ENCODE measurements at places on chromosomes 3 and 15. TPM values are rescaled to one million over a fixed set of nuclear protein-coding genes. Genes with fewer than 3 reads are reported as not detected.

Gene LHFPL4
- total RNA-seq, result not detected

Gene MME
- total RNA-seq, result 186 TPM

Gene OR5K2
- total RNA-seq, result not detected

Gene HMG20A
- total RNA-seq, result 27.7 TPM

Gene ZSCAN29
- 23.0 TPM for total RNA-seq

Gene HES1
- total RNA-seq, result 26.3 TPM

Gene CAPN3
- total RNA-seq, result not detected

Gene SLC35G2
- 38.7 TPM for total RNA-seq

Gene CCDC39
- 0.03 TPM for total RNA-seq

Gene VEPH1
- 91.1 TPM for total RNA-seq

Gene SENP8
- total RNA-seq, result 1.3 TPM

Gene GRAMD2A
- total RNA-seq, result not detected

Gene ATP13A4
- not detected for total RNA-seq

- DNase-seq, result no peak
Observed at GRCh38 chr15:90638963-90639362, 78.2 kb upstream of the BLM start.

- no peak for DNase-seq
Observed at GRCh38 chr3:42895580-42895868, 10.4 kb upstream of the ZNF662 start.

DNA sequence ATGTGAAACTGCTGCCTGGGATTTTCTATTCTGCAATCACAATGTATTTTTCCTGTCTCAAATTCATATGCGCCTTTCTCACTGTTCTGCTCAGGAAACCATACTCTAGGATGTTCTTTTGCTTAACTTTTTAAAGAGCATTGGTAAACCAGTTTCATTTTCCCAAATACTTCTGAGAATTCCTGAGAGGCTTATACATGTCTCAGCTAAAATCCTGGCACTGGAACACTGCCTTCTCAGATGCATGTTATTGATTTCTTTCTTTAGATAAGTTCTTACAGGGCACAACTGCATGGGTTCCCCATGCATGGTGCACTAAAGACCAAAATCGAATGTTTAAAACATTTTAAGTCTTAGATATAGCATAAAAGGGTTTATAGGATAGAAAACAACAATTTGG lies 178.3 kb upstream of the PLSCR5 start:
- no peak for DNase-seq

DNA sequence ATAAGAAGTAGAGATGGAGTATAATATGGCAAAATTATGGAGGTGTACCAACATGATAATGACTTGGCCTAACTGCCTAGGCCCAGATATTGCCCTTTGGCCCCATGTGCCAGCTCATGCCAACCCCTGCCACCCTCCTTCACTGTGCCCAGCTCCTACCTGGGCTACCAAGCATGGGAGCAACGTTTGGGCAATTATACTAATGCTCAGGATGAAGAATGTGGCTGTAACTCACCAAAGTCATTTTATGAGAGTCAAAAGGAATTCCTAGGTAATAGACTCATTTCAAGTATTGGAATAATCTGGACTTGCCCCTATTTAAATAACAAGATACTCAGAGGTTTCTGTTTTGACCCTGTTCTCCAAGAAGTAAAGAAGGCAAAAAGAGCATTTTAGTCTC lies 240.2 kb upstream of the IL12A start:
- DNase-seq, result no peak

- no peak for DNase-seq
Observed at GRCh38 chr15:81255958-81256320, 59.3 kb downstream of the IL16 start.

GRCh38 chr3:16433701-16434151 lies 79.8 kb downstream of the RFTN1 start:
- no peak for DNase-seq

GRCh38 chr15:99911816-99912215 lies 178.6 kb upstream of the LYSMD4 start:
- no peak for DNase-seq

- DNase-seq, result no peak
Observed at GRCh38 chr3:20250786-20251185, 64.8 kb upstream of the SGO1 start.

DNA sequence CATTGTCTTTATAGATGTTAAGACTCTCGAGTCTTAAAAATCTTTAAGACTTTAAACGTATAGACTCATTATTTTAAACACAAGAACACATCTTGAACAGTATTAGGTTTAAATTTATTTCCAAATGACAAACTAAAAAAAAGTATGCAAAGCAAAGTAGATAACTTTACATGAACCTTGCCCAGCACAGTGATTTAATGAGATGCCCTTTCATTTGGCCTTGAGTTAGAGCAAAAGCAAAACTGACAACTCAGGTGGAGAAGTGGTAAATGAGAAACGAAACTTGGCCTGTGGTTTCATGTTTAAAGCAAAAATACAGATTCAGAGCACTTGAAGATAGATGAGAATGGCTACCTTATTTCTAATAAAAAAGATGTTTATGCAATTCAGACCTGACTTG lies 8.6 kb downstream of the GPR15 start:
- DNase-seq, result no peak

- DNase-seq, result no peak
Observed at GRCh38 chr3:184678317-184679055, 33.4 kb downstream of the MAGEF1 start.

DNA sequence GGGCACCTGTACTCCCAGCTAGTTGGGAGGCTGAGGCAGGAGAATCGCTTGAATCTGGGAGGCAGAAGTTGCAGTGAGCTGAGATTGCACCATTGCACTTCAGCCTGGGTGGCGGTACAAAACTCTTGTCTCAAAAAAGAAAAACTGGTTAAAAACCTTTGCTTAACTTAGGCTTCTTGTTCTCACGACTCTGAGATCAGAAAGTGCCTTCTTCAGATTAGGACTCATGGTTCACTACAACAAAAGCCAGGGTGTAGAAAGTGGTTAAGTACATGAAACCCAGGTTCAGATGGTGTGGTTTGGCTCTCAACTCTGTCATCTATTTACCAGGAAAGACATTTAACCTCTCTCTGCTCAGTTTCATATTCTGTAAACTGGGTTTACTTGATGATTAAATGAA lies 168.4 kb downstream of the TUSC7 start:
- no peak for DNase-seq

DNA sequence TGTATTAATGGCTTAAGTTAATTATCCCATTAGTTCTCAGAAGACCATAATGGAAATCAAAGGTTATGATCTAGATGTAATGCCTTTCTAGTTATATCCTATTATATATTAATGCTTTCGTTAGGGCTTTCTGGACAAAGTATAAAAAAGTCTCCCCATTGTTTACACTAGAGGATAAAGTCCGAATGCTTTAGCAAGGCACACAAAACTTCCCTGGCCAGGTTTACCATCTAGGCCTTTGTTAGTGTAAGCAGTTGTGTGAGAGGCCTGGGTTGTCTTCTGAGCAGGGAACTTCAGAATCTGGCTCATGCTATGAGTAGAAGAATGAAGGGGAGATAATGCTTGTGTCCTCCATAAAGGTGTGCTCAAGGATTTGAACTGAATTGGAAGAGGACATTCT lies 106.3 kb upstream of the MEIS2 start:
- DNase-seq, result no peak

DNA sequence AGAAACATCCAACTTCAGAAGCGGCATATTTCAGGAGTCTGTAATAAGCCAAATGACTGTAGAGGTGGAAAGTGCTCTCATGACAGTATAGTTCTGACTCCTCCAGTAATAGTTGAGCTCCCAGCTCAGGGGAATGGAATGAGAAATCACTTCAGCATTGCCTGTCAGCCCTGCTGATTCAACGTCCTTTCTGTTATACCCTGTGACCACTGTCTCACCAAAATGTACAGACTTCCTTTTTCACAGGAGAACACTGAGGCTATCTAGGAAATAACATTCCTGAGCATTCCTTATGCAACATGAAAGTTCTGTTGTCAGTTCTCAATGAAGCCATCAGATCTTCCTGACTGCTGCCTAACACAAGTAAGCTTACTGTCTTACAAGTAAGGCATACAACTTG lies 284.5 kb upstream of the MME start:
- DNase-seq, result peak; percentile 97

GRCh38 chr3:124519591-124520194 lies 210.6 kb upstream of the UMPS start:
- DNase-seq, result no peak

DNA sequence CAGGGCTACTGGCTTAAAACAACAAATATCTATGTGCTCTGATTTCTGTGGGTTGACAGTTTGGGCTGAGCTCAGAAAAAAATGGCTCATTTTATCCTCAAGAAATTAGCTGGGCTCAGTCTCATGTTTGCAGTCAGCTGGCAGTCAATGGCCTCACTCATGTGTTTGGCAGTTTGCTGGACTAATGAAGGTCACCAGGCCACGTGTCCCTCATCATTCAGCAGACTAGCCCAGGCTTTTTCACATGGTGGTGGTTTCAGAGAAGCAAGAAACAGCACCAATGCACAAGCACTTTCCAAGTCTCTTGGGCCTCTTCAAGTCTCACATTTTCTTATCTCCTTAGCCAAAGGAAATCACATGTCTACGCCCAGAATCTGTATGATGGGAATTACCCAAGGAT lies 478.3 kb upstream of the PPP2R3A start:
- no peak for DNase-seq

- no peak for DNase-seq
Observed at GRCh38 chr15:69105451-69105985, 54.9 kb upstream of the GLCE start.

DNA sequence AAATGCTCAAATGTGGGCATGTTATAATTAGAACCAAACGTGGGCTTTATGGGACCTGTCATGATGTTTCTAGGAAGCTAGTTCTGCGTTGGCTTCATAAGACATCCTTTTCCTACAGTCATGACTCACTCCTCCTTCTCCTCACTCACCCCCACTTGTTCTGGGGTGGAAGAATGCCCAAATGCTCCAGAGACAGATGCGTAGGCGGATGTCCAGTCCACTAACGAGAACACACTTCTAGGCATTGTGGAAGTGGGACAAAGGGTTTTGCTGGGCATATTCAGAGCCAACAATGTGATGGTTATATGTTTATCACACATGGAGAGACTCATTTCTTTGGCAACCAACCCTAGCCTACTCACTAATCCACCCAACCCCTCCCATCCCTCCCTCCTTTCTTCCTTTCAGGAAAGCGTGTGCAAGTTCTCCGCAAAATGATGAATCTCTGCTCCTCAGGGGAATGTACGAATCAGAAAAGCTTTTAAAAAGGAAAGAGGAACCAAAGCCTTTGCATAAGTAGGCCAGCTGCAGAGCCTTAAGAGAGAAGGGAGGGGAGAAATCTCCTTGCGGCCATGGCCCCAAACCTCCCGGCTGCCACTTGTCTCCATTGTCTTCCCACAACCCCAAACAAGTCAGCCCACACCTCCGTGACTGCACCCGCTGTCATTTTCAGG lies 123.0 kb upstream of the SPRED1 start:
- DNase-seq, result peak; percentile 98

- DNase-seq, result no peak
Observed at GRCh38 chr3:140177943-140178342, 243.0 kb downstream of the CLSTN2 start.

- DNase-seq, result no peak
Observed at GRCh38 chr3:89332793-89333192, 225.4 kb downstream of the EPHA3 start.

DNA sequence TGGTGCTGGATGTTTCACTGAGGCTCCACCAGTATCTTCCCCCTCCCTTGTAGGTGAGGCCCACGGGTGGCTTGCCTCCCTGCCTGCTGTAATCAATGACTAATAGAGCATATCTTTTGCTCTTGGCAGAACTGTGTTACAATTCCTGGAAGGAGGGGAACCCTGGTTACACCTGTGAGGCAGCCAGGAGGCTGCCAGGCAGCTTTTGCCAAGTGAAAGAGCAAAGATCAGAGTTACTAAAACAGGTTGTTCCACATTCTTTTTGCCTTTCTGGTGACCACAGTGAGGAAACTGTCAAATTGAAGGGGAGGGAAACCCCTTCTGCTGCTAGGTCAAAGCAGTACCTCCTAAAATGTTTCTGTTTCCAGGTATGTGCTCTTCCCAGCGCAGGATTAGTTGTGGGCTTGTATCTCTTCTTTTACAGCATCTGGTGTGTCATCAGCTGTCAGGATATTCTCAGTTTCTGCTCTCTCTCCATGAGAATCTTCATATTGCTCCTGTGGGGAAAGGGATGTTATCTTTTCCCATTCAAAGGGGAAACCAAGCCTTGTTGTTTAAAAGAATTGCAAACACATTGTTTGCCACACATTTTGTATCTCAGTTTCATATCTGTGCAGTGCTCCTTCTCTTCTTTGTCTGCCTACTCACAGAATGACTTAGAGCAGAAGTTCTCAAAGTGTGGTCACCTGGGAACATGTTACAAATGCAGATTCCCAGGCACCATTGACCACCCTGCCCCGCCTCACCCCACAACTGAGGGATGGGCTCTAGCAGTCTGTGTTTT lies 137.4 kb upstream of the UMPS start:
- DNase-seq, result no peak

- peak; percentile 85 for DNase-seq
Observed at GRCh38 chr15:72227192-72227586, 3.8 kb downstream of the PKM start.

GRCh38 chr3:160368804-160369203 lies 30.2 kb downstream of the IFT80 start:
- no peak for DNase-seq

DNA sequence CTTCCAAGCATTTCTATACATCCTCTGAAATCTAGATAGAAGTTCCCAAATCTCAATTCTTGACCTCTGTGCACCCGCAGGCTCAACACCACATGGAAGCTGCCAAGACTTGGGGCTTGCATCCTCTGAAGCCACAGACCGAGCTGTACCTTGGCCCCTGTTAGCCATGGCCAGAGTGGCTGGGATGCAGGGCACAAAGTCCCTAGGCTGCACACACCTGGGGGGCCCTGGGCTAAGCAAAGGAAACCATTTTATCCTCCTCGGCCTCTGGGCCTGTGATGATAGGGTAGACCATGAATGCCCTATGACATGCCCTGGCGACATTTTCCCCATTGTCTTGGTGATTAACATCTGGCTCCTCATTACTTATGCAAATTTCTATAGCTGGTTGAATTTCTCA lies 97.1 kb upstream of the CCDC39 start:
- no peak for DNase-seq

- DNase-seq, result no peak
Observed at GRCh38 chr3:134536781-134537180, 50.9 kb downstream of the CEP63 start.

GRCh38 chr3:41907330-41908073 lies 54.4 kb downstream of the ULK4 start:
- peak; percentile 68 for DNase-seq

DNA sequence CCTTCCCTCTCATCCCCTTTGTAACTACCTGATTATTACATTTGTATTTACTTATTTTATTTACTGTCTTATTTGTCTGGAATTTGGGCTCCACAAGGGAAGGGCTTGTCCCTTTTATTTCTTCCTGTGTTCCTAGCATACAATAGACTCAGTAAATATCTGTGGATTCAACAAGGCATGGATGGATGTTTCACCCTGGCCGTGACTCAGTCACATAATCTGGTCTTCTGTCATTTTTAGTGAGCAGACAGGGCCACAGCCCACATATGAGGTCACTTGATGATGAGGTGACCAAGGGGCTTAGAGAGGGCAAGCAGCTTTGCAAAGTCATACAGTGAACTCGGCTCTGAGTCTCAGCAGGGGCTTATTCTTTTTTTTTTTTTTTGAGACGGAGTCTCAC lies 7.8 kb upstream of the DAG1 start:
- peak; percentile 27 for DNase-seq

GRCh38 chr3:126995926-126996512 lies 13.1 kb downstream of the PLXNA1 start:
- no peak for DNase-seq

- no peak for DNase-seq
Observed at GRCh38 chr15:78007211-78007931, 70.1 kb downstream of the TBC1D2B start.

All from HT1080 (cell line).